ENCODE measurements at places on chromosomes 12 and 14. TPM values are rescaled to one million over a fixed set of nuclear protein-coding genes. Genes with fewer than 3 reads are reported as not detected.
A peak's percentile ranks its signal among the peaks of the same experiment; 100 is the strongest.

DNA sequence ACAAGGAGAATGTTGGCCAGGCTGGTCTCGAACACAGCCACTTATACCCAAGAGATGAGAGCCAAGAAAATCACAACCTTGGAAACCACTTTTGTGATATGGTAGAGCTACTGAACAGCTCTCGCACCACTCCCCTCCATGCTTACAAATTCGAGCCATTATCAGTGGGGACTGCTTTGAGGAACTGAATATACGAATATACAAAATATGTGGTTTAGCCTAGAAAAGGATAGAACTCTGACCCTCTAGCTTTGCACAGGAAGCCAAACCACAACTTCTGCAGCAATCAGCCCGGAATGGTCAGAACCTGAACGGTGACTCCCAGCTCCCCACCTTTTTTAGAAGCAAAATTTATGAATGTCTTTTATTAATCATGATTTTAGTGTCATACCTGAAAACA, 129.8 kb upstream of the TMEM132C start:
- H3K27ac ChIP-seq: no peak overlapping the region
- DNase-seq: no peak
- no peaks in the 10 kb centered on the region for H3K27me3 ChIP-seq
- H3K4me1 ChIP-seq: no peaks in the 10 kb centered on the region

GRCh38 chr12:104538891-104539462, 82.2 kb downstream of the CHST11 start:
- no peaks in the 10 kb centered on the region for H3K4me1 ChIP-seq
- H3K27ac ChIP-seq: no peak overlapping the region
- no peaks in the 10 kb centered on the region for H3K36me3 ChIP-seq

- peaks cover 7% of the 10 kb centered on the region for H3K4me1 ChIP-seq
- peak; percentile 77 for DNase-seq
- no peak overlapping the region for H3K4me3 ChIP-seq
- no peaks in the 10 kb centered on the region for H3K36me3 ChIP-seq
- H3K27ac ChIP-seq: no peak overlapping the region
Observed at GRCh38 chr12:80815351-80815750, 98.6 kb downstream of the MYF5 start.

CCDC196 gene
- total RNA-seq: not detected

SLC39A2 gene
- total RNA-seq: not detected

TGFB3 gene
- 2.2 TPM for total RNA-seq

PTGER2 gene
- 24.7 TPM for total RNA-seq

SERPINA9 gene
- total RNA-seq: under 0.01 TPM

EPYC gene
- not detected for total RNA-seq
